Sciatic nerve (tissue), 2 donors: ENCODE measurements at places on chromosomes 4 and X.

GRCh38 chrX:52337410-52337809 lies 31.4 kb upstream of the XAGE2 start:
- DNase-seq = no peak

- DNase-seq = no peak
Measured at GRCh38 chr4:1594871-1595788, 89.0 kb downstream of the FAM53A start.

DNA sequence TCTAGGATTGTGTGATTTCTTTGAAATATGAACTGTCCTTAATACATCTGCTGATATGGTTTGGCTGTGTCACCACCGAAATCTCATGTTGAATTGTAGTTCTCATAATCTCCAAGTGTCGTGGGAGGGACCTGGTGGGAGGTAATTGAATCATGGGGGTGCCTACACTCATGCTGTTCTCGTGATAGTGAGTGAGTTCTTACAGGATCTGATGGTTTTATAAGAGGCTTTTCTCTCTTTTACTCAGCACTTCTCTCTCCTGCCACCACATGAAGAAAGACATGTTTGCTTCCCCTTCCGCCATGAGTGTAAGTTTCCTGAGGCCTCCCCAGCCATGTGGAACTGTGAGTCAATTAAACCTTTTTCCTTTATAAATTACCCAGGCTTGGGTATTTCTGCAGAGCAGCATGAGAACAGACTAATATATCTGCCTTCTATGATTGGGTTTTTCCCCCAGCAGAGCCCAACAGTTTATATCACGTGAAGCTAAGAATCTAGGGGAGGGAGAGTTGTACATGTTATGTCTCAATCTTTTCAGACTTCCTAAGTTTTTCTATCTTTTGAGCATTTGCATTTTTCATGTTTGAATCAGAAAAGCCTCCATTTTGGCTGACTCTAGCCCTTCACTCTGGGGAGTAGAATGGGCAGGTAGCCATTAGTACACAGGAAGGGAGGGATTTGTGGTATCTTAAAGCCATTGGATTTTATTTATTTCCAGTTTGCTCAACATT lies 58.9 kb downstream of the PLAC1 start:
- DNase-seq = no peak

DNA sequence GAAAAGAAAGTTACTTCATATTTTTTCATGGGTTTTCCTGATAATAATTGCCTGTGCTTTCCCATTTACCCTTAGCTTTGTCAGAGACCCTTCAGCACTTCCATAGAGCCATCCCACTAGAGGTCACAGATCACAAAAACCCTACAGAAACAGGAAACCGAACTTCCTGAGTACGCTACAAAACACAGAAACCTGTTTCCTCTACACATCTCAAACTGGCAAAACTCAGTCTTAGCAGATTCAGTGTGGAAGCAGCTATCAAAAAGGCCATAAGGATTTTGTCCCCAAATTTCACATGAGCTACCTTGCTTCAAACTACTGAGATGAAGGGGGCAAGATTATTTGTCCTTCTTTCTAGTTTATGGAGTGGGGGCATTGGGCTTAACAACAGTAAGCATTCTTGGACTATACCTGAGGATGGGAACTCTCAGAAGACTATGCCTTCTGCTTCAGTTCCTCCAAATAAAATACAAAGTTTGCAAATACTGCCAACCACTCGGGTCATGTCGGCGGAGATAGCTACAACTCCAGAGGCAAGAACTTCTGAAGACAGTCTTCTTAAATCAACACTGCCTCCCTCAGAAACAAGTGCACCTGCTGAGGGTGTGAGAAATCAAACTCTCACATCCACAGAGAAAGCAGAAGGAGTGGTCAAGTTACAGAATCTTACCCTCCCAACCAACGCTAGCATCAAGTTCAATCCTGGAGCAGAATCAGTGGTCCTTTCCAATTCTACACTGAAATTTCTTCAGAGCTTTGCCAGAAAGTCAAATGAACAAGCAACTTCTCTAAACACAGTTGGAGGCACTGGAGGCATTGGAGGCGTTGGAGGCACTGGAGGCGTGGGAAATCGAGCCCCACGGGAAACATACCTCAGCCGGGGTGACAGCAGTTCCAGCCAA lies at the start of gene MMRN1:
Gene MMRN1 (plus strand): TSS at position 206 of the 902 bp plus-strand sequence. CDS start 118 bp downstream, at position 324.
- no peak for DNase-seq

DNA sequence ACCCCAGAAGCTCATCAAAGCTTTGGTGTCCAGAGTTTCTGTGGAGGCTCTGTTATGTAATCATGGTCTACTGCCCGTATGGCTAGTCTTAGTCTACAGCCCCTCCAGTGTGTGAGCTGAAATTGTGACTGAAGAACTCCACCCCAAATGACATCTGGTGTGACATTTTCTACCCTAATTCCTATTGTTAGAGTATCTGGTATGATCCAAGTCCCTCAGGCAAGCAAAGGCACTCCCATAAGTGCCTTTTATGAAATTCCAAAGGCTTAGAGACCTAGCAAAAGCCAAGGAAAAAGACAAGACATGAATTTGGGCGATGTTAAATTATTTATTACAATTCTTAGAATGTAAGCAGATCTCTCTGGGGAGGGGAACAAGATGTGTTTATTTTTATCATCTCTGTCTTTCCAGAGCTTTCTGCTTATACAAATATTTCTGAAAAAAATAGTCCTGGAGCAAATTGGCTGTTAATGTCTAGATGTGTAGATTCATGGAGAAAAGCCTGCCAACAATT lies 417.4 kb downstream of the CCSER1 start:
- no peak for DNase-seq

DNA sequence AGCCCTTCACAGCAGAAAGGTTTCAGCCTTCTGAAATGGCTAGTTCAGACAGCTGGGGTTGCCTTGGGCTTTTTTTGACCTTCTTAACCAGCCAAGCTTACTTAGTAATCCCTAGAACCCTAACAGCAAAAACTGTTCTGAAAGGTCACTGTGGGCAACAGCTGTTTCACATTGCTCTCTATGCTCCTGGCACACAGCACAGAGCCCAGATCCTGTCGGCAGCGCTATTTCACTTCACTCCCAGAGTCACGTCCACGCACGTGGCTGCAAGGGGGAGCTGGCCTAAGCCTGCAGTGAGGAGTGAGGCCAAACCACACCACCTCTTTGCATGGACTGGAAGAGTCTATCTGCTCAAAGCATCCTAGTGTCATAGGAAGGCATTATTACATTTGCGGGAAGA lies 32.0 kb upstream of the STS start:
- peak; percentile 63 for DNase-seq

DNA sequence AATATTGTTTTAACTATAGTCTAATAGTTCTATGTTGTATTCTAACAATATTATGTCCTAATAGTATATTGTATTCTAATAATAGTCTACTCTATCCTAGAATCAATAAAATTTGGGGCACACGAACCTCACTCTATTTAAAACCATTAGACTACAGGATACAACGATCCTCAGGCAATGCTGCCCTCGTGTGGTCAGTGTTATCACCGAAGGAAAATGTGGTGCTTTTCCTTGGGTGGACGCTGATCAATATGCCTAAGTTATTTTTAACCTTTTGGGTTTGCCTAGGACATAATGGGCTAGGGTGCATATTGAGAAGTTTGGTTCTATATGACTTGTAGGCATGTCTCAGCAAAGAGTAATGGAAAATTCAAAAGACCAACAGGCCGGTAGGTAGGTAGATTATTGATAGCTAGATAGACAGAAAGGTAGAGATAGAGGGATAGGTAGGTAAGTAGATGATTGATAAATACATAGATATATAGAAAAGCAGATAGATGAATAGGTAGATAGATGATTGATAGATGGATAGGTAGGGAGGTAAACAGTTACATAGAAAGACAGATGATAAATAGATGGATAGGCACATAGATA lies 75.1 kb downstream of the PRKX start:
- peak; percentile 71 for DNase-seq

DNA sequence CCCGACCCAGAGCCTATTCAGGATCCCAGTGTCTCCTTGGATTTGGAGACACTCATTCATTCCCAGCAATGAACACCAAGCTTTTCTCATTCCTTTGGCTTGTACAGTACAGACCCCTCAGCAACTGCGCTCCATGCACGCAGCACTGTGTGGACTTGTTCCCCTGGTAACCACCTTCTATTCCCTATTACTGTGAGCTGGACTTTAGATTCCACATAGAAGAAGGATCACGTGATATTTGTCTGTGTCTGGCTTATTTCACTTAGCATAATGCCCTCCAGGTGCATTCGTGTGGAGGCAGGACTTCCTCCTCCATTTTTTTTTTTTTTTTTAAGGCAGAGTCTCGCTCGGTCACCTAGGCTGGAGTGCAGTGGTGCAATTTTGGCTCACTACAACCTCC lies 106.4 kb downstream of the PHKA2 start:
- no peak for DNase-seq

GRCh38 chrX:114583646-114584374 lies at the start of gene HTR2C:
Gene HTR2C, plus strand, starts transcription at chrX:114584086. Its CDS starts 142,851 bp downstream, at chrX:114726937.
- no peak for DNase-seq

GRCh38 chrX:19566359-19567222 lies 51.3 kb upstream of the MAP3K15 start:
- DNase-seq = no peak

DNA sequence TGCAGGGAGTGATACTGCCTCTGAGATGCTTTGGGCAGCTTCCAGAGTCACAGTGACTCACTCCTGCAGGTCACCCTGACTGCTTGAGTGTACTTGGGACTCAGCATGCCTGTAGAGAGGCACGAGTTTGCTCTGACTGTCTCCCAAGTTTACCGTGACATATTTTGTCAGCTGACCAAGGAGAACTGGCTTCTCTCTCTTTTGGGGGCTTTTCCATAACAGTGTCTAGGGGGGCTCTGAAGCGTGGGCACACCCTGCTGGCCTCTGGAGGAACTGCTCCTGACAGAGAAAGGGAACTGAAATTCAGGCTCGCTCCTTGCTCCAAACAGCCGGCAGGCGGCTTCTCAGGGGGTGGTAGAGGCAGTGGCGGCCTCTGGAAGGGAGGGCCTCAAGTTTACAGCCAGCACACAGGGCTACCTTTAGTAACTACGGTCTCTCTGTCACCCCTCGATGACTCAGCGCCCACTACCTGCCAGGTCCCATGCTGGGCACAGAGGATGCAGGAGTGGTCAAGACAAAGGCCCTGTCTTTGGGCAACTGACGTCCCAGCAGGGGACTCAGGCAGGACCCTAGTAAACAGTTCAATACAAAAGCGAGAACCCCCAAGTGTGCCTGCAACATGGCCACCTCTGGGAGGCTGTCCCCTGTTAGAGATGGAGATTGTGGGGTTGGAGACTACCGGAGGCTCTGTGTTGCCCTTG lies 17.8 kb downstream of the ZNF185 start:
- no peak for DNase-seq

DNA sequence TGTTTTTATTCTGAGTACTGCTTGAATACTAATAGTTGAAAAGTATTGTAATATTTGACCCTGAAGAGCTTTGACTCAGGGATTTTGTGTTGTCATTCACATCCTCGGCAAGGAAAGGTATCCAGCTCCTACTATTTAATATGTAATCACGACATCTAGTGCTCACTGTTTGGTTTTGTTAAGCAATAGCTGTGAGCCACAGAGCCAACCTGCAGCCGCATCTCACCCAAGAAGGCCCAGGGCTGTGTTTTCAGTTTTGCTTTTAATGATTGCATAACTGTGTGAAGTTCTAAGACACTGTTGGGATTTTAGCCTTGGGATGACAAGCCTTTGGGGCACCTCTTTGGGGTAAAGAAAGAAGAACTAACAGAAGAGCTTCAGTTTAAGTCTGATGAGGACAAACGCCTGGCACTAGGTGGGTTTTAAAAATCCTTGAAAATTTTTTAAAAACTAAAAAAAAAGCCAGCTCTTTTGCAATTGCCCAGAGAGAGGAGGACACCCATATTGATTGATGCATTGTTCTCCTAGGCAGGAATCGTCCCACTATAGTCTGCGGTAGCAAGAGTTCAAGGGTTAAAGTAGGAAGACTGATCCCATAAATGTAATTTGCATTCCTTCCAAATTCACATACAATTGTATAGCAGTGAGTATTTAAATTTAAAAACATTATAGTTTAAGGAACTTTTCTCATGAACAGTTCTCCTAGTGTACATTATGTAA lies 157.8 kb downstream of the RELL1 start:
- no peak for DNase-seq

GRCh38 chr4:145230726-145231125 lies 50.3 kb upstream of the OTUD4 start:
- no peak for DNase-seq

GRCh38 chr4:177301126-177301639 lies 8.5 kb upstream of the NEIL3 start:
- no peak for DNase-seq

DNA sequence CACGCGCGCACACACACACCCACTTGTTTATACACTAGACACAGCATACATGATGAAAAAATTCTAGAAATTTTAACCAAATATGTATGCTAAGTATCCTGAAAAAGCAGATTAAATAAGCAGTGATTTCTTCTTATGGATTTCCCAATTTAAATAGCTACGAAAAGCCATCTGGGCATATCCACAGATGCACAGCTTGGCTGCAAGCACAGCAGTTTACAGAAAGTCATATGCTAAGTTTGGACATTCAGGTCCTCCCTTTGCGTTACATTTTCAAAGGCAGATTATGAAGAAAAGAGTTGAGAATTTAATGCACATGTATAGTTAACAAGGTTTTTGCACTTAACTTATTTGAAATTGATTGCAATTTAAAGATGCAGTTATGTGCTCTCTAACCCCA lies 542.2 kb upstream of the EPHA5 start:
- no peak for DNase-seq

DNA sequence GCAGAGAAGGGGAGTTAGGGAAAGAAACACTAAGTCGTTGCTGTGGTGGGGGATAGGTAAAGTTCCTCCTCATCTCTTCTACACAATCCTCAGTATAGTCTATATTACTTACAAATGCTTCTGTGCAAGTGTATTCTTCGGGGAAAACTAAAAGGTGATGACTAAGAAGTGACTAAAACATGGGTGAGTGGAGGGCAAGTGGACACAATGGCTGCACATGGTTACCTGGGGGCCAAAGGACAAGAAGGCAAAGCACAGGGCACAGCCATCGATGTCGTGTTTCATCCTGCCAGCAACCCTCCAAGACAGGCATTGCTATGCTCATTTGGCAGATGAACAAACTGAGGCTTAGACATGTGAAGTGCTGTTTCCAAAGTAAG lies 35.5 kb upstream of the CCKAR start:
- DNase-seq = no peak

- no peak for DNase-seq
Measured at GRCh38 chr4:86831262-86832130, 17.7 kb downstream of the SLC10A6 start.

GRCh38 chr4:763922-764321 lies 58.3 kb downstream of the PCGF3 start:
- DNase-seq = no peak

- DNase-seq = no peak
Measured at GRCh38 chr4:94880956-94881355, 123.2 kb downstream of the BMPR1B start.

- DNase-seq = no peak
Measured at GRCh38 chrX:134622813-134623185, 35.5 kb downstream of the PLAC1 start.

GRCh38 chrX:134717698-134718097 lies 59.4 kb upstream of the PLAC1 start:
- no peak for DNase-seq

GRCh38 chrX:104435249-104435648 lies 130.8 kb upstream of the IL1RAPL2 start:
- DNase-seq = no peak

- DNase-seq = no peak
Measured at GRCh38 chrX:1493877-1494510, 41.3 kb upstream of the ASMTL start.
